ENCODE measurements at places on chromosomes 4 and X.
A peak's percentile ranks its signal among the peaks of the same experiment; 100 is the strongest.

- DNase-seq = no peak
Observed at GRCh38 chr4:143026459-143027170, 158.1 kb upstream of the USP38 start.

DNA sequence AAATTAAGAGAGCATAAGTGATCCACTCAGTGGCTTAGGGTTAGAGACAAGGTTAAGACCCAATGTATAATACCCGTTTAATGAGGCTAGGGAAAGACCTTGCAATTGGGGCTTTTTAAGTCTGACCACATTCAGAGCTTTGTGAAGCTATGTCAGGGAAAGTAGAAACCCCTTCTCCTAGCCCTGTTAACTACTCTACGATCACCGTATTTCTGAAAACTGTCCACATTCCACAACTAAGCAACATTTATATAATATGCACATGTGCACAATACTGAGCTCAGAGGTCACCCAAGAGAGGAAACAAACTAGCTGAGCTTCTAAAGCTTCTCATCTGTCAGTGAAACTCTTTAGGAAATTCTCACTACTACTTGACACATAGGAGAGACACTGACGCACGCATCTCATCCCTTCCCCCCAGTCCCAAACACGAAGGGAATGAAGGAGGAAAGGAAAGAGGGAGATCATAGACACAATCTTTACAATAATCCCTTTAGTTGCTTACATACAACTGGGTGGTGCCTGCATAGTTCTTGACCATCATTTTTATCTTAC, 56.2 kb downstream of the METTL14 start:
- no peak for DNase-seq

- DNase-seq = peak; percentile 83
Observed at GRCh38 chrX:85326234-85327059, 53.0 kb downstream of the POF1B start.

DNA sequence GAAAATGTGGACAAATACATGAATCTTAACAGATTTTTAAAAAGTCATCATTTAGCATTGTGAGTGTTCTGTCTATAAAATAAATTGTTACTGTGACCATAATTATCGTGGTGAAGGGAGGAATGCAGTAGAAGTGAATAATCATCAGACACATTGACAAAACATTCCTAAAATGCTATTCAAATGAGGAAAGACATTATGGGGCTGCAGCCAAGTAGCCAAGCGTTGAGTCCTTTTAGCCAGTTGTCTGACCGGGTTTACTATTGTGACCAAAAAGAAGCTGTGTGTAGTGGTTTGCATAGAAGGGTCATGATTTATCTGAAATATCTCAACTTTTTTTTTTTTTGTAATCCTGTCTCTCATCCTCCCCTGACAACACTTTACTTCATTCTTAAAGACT, 19.5 kb downstream of the WWC2 start:
- no peak for DNase-seq

DNA sequence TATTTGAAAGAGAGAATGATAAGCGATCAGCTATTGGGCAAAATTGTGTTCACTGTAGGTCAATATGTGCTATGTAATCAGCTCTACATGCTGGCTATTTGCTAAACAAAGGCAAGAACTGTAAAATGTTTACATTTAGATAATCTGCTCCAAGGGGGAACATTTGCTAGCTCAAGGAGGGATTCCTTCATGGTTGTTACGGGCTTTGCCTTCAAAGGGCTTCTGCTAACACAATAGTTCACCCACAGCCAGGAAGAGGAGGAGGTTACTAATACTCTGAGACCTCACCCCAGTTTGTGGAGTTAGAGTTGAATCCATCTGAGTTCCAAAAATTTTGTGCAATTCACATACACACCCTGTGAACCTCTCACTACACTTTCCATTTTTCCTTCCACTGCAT, 107.6 kb upstream of the BMP3 start:
- DNase-seq = no peak

DNA sequence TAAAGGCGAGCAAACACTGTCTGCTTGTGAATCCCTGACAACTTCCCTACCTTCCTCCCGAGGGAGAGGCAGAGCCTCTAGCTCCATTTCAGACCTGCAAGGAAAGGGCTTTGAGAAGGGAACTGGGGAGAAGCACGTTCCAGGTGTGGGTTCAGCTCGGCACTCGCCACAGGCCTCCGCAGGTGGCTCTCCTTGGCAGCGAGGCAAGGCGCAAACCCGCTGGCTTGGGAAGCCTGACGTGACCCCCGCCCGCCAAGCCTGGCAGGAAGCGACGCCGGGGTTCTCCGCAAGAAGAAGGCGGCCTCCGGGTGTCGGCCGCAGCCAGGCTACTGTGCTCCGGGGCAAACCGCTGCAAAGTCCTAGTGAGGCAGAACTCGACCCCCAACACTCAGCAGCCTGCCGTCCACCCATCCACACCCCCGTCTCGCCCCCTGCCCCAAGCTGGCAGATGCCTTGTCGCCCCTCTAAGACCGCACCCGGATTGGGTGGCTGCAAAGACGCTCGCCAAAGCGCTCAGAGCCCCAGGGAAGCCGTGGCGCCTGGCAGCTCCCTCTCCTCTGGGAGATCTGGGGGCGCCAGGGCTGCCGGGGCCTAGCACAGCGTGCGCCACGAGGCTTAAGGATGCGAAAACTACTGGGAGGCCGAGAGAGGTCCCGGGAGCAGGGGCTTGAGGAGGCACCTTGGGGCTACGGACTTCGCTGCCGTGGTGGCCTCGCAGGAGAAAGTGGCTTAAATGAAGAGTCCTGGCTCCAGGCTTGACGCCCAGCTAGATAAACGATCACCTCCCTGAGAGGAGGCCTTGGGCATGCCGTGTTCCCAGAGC, 21.8 kb downstream of the NKX3-2 start:
- DNase-seq = peak; percentile 82

All from osteocyte (in vitro differentiated cells).